ENCODE measurements at places on chromosomes 16 and 17. TPM values are rescaled to one million over a fixed set of nuclear protein-coding genes. Genes with fewer than 3 reads are reported as not detected.

DNA sequence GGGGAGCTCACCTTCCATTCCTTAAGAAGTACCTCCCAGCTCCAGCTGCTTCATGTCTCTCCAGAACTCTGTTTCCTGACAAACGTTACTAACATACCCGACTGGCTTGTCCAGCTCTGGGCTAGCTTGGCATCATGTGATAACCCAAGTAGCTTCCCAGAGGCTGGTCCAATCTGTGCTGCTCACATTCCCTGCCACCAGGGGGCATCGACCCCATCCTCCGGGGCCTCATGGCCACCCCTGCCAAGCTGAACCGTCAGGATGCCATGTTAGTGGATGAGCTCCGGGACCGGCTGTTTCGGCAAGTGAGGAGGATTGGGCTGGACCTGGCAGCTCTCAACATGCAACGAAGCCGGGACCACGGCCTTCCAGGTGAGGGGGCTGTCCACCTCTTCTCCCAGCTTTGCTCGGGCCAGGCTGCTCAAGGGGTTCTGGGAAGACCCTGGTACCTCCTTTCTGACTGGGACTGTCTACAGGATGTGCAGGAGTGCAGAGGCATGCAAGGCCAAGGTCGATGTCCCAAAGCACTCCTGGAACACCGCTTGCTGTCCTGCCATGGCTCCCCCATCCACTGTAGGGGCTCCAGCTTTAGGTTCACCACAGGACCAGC, 7.6 kb downstream of the EPX start:
- peak; percentile 91 for DNase-seq

GRCh38 chr16:48373258-48374029, 11.8 kb downstream of the SIAH1 start:
- DNase-seq, result no peak

- no peak for DNase-seq
These were observed 17.1 kb downstream of the ATP1B2 start for GRCh38 chr17:7667656-7668406.

GRCh38 chr17:50218071-50218759, 16.8 kb upstream of the COL1A1 start:
- DNase-seq, result no peak

The SMG1 gene
- total RNA-seq, result 119 TPM

The TRPV2 gene
- 3.2 TPM for total RNA-seq
